ENCODE measurements at places on chromosomes 2 and 18. TPM values are rescaled to one million over a fixed set of nuclear protein-coding genes. Genes with fewer than 3 reads are reported as not detected.

The DCDC2C gene
- total RNA-seq = not detected

The COL4A3 gene
- total RNA-seq = not detected

The ZNF385B gene
- not detected for total RNA-seq

The TFCP2L1 gene
- total RNA-seq = not detected

The TLX2 gene
- total RNA-seq = not detected

The SERPINB8 gene
- total RNA-seq = 33.1 TPM

The CRYGD gene
- total RNA-seq = not detected

The SULT1C2 gene
- not detected for total RNA-seq
